Renal pelvis (tissue), 12 donors: ENCODE measurements at places on chromosomes 13 and 19.

DNA sequence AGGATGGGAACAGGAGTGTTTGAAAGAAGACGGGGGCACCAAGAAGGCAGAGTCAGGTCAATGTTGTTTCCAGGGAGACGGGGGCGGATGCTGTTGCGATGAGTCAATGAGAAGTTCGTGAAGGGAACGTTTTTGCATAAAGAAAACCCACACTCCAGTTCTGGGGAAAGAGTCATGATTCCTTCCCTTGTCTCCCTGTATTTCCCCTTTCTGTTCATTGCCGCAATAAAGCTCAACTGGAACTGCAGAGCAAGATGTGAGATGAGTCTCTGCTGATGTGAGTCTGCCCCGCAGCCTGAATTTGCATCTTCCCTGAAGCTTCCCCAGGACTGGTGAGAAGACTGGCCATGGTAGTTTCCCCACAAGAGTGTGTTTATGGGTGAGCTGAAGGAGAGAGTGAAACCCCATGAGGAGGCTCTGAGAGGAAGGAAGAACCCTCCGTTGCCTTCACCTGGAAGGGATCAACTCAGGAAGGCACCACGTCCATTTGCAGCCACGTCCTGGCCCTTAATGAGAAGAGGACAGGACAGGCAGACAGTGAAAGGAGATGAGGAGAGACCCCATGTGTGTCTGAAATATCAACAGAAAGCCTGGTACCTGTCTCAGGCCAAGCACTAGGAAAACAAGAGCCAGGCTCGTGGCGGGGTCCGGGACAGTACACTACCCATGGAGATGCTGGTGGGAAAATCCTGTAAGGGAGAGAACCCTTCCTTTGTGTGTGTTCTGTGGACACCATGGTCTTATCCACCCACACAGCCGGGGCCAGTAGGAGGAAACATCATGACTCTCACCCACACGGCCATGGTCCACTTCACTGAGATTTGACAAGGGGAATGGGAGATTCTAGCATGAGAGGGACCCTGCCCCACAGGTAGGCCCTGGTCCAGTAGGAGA, 13.7 kb downstream of the LILRA1 start:
- DNase-seq: no peak

DNA sequence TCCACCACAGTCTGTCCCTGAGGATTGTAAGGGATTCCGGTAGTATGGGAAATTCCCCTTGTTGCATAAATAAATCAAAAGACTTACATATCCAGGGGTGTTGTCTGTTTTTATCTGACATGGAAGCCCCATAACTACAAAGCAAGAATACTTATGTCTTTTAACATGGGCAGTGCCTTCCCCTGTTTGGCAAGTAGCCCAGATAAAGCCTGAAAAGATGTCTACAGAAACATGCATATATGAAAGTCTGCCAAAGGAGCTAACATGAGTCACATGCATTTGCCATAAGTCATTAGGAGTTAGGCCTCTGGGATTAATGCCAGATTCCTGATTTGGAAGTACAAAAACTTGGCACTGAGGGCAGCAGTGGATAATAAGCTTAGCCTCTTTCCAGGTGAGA, 62.1 kb downstream of the ZNF737 start:
- DNase-seq: peak; percentile 2

GRCh38 chr19:11649941-11650340, 52.7 kb downstream of the ZNF627 start:
- DNase-seq: no peak

DNA sequence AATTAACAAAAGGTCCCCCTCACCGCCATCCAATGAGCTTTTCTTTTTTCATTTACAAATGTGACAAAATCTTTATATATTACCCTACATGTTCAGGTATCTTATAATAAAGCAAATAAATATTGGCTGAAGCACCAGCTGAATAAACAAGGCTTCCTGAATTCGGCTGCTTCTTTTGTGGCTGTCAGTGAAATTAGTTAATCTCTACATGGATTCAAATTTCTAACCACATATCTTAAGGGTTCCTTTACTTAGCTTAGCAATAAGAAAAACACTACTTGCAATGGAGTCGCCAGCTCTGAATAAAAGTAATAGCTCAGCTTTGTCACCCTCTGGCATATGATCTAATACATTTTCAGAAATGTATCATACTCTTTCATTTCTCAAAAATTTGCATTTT, 104.3 kb downstream of the CCNA1 start:
- no peak for DNase-seq

DNA sequence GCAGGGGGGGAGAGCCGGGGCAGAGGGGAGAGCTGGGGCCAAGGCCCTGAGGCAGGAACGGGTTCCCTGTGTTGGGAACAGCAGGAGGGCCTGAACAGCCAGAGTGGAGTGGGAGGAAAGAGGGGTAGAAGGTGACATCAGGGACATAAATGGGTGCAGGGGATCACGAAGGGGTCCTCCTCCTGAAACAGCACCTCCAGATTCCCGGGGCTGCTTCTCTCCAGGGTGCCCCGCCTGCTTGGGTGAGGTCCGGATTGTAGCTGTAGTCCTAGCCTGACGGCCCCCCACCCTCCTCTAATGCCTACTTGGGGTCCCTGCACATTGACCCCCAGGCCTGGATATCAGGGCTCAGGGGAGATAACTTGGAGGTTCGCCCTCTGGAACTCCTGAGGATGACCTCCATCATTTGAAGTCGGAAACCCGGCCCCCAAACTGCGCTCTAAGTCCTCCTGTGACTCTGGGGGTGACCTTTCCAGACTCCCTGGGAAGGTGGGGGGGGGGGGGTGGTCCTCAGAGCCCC, 473 bp upstream of the SCN1B start:
- no peak for DNase-seq

GRCh38 chr13:29957320-29957719, 106.9 kb upstream of the UBL3 start:
- no peak for DNase-seq

DNA sequence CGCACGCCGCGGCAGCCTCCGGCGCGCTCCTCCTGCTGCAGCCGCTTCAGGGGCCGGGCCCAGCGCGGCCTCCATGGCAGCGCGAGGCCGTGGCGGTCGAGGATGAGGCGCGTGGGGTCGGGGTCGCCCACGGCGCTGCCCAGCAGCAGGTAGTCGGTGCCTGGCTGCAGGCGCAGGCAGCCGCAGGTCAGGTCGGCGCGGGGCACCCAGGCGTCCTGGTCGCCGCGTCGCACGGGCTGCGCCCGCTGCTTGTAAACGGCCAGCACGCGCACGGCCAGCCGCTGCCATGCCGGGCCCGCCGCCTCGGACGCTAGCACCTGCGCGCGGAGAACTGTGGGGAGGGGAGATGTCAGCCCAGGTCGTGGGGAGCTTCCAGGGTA, 11.1 kb downstream of the NTN5 start:
- DNase-seq: no peak

- DNase-seq: no peak
Observed at GRCh38 chr19:9130965-9131364, 4.2 kb upstream of the OR7G3 start.

- no peak for DNase-seq
Observed at GRCh38 chr19:48444129-48444935, 1.5 kb upstream of the GRWD1 start.

DNA sequence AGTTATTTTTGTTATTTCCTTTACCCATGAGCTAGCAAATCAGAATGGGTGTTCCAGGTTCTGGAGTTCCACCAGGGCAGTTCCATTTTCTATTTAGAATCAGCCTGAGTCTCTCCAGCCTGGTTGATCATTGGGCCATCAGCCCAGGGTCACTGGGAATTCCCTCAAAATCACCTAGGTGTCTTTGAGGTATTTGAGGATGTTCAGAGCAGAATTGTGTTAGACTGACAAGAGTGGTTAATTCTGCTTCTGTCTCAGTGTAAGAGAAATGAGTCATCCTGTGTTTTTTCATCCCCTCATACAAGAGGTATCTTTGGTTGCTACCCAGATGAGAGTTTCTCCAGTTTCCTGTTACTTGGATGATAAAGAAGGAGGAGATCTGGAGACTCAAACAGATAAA, 11.7 kb downstream of the ZNF66 start:
- no peak for DNase-seq

- no peak for DNase-seq
Observed at GRCh38 chr19:1360818-1361461, 22.8 kb upstream of the NDUFS7 start.

DNA sequence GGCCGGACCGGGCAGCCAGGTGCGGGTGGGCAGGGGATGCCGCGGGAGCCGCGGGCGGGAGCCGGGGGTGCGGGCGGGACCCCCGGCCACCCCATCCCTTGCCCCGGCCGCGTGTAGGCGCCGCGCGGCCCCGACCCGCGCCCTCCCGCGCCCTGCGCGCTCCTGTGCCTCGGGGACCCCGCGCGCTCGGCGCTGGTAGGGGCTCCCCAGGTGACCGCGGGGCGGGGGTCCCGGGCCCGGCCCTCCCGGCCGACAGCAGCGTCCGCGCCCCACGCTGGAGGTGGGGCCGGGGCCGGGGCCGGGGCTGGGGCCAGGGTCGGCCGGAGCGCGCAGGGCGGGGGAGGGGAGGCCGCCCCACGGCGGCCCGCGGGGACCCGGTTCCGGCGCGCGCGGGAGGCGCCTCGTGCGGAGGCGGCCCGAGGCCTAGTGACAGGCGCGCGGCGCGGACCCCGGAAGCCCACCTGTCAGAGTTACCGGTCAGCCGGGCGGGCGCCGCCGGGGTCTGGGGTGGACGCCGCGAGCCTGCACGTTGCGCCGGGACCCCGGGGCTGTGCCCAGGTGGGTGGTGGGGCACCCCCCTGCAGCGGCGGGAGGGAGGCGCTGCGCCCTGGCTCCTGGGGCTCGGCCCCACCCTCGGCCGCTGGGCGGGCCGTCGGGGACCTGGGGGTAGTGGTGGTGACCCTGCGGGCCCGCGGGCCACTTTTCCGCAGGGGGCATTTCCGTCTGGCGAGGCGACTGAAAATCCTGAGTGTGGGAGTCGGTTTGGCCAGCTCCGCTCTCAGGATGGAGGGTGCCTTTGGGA, 518 bp downstream of the TFDP1 start:
- no peak for DNase-seq

- DNase-seq: peak; percentile 61
Observed at GRCh38 chr13:38685974-38686576, 802 bp upstream of the FREM2 start.

DNA sequence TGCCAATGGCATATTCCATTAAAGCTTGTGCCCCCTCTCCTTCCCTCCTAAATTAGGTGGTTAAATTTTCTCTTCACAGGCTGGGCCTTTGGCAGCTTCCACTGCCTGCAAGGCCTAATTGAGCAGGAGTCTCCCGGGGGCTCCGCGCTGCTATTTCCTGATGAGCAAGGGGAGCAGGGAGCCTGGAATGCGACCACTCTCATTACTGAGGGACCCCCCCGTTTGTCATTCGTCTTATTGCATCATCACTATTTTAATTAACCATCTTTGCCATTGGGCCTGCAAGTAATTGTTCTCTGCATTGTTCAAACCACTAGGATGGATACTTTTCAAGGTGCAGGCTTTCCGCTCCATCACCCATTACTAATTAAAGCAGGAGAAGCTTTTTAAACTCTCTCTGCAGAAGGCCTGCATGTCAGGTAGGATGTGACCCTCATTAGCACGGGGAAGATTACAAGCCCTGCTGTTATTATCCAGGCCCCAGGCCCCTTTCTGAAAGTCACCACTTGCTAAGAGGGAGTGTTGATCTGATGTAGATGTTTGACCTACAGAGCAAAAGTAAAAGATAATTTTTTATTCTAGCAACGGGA, 142.3 kb downstream of the OXGR1 start:
- no peak for DNase-seq

- DNase-seq: no peak
Observed at GRCh38 chr13:62846302-62846701, 1430.7 kb upstream of the PCDH20 start.

GRCh38 chr13:99273128-99273527, 14.9 kb upstream of the GPR18 start:
- no peak for DNase-seq

DNA sequence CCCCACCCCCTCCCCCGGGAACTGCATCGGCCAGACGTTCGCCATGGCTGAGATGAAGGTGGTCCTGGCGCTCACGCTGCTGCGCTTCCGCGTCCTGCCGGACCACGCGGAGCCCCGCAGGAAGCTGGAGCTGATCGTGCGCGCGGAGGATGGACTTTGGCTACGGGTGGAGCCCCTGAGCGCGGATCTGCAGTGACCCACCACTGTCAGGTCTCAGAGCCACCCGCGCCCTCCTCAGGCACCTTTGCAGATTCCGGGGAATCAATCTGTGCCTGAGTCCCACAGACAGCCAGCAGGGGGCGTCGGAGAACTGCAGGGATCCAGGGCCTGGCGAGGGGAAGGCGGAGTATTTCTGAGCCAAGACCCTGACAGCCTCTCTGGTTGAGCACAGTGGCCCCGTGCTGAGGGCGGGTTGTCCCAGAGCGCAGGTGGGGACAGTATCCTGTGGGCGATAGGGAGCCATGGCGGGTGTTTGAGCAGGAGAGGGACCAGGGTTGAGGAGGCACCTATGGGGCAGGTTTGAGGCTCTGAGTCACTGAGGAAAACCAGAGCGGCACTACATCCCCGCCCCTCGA, 30.4 kb upstream of the CYP4F8 start:
- peak; percentile 73 for DNase-seq

DNA sequence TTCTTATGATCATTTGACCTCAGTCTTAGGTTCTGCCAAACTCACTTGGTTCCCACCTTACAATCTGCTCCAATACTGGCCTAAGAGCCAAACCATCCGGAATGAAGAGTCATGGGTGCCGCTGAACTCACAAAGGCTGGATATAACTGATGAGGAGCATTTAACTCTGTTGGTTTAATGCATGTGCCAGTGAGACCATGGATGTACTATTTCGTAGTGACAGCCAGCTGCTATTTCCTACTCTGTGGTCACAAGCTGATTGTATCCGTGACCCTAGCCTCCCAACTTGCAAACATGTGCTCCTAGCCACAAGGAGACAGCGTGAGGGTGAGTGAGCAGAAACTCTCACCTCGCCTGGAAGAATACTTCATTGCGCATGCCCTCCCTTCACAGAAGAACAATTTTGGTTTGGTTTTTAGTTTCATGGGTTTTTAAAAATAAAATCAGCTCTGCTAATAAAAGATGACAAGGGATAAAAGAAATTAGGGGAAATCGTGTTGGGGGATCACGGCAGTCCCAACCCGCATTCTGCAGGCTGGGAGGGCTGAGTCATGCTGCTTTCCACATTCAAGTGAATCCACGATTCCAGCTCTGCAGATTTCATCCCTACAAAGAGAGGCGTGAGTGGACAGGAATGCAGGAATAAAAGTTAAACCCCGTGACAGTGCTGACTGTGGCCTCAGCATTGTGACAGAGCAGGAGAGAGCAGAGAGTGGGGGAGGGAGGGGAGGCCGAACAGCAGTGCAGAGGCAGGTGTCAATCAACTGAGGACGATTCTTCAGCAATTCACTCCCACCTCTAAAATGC, 66.8 kb upstream of the RAP2A start:
- peak; percentile 64 for DNase-seq

DNA sequence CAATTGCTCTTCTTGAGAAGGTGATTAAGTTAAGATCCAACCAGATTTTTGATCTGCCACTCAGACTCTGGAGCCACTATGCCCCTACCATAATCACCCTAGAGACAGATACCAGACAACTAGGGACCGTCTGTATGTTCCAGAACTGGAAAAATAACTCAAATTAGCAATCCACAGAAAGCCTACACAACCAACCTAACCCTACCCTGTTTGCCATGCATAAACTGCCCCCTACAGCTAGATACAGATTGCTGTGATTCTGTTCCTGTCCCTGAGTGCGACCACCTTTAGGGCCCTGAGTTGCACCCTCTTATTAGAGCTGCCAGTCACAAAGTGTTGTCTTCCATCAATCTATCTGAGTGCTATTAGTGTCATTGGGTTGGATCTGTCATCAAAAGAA, 929.8 kb upstream of the SLITRK1 start:
- no peak for DNase-seq

GRCh38 chr19:31385744-31386143, 36.5 kb upstream of the TSHZ3 start:
- no peak for DNase-seq
